Cardiac fibroblast (primary cell): ENCODE measurements at places on chromosomes 1 and 21.
A peak's percentile ranks its signal among the peaks of the same experiment; 100 is the strongest.

GRCh38 chr1:212477680-212478466 lies 45.2 kb downstream of the NENF start:
- DNase-seq: no peak

- no peak for DNase-seq
Measured at GRCh38 chr1:201825245-201825644, 3.7 kb upstream of the IPO9 start.

GRCh38 chr1:23591460-23592208 lies 32.3 kb upstream of the ID3 start:
- no peak for DNase-seq

- DNase-seq: no peak
Measured at GRCh38 chr1:159011751-159012150, 2.0 kb downstream of the IFI16 start.

DNA sequence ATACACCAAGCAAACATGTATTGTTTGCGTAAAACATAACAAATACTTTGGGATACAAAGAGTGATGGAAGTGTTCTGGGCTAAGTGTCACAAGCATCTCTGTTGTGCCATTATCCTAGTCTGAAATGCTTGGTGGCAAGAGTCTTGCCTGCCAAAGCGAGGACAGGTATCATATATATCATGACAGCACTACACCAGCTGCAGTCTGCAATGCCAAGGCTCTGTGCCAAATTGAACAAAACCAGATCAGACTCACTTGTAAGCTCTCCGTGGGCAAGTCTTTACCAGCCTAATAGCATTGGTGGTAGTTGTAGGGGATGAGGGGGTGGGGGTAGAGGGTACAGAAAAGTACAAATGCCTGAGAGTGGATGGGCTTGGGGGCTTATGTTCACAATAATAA lies 119.2 kb downstream of the RWDD3 start:
- no peak for DNase-seq

- DNase-seq: no peak
Measured at GRCh38 chr1:216123446-216124191, 299.6 kb downstream of the USH2A start.

DNA sequence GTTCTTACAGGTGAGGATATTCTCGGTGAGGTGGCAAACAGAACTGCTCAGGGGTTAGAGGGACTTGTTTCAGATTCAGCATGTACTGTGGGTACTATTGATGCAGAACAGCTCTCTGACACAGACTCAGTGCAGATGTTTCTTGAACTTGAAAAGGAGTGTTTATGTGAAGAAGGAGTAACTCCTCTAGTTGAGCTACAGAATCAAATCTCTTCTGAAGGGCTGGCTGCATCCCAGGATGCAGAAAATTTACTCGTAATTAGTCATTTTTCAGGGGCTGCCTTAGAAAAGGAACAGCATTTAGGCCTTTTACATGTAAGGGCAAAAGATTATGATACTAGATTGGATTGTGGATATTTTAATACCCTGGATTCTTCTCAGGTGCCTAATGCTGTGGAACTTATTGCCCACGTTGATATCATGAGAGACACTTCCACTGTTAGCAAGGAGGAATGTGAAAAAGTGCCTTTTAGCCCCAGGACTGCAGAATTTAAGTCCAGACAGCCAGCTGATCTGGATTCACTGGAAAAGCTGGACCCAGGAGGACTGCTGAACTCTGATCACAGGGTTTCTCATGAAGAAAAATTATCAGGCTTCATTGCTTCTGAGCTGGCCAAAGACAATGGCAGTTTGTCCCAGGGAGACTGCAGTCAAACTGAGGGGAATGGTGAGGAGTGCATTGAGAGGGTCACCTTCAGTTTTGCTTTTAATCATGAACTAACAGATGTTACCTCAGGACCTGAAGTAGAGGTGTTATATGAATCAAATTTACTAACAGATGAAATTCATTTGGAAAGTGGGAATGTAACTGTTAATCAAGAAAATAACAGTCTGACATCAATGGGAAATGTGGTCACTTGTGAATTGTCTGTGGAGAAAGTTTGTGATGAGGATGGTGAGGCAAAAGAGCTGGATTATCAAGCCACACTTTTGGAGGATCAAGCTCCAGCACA lies 79.6 kb upstream of the BMP8A start:
- DNase-seq: peak; percentile 17

DNA sequence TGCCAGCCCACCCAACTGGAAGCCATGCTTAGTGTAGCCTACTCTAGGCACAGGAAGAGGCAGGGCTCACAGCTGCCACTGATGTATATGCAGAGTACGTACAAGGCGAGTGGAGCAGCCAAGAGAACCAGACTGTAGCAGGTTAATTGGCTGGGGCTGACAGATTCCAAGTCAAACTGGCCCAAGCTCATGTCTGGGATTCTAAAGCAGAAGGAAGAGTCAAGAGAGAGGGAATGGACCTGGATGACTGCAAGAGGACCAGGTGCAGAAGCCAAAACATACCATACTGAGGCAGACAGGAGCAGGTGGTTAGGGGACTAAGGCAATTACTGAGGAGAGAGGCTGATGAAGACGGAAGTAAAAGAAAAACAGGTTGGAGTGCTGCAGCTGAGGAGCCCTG lies 51.3 kb upstream of the LRRN2 start:
- no peak for DNase-seq

DNA sequence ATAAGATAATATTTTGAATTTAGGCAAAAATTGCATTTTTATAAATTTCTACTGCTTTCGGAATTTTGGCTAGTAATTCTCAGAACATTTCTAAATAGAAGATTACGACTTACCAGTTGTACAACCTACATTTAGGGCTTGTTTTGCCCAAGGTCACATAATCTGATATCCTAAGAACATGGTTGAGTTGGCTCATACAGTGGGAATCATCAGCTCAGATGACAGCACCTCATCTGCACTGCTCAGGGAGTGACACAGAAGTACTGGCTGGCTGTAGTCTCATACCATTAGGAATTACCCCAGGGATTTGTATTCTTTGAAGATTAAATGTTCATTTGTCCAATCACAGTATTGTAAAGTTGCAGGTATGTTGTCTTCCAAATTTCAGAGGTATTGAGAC lies 217.6 kb downstream of the ADGRL2 start:
- no peak for DNase-seq

DNA sequence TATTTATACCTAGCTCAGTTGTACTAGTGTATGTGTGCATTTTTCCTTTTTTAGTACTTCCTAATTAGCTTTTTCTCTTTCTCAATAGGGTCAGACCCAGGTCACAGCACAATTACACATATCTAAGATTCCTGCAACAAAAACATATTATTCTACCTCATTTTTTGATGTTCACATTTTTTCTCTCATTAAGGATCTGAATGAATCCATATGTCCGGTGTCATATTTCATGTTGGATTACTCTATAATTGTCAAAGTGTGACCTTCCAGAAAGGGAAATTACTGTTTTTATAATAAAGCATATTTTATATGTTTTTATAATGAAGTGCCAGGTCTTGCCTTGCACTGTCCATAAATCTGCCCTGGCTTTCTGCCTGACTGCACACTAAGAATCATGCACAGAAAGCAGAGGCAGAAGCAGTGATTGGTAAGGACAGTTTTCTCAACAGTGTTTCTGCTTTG lies 143.7 kb downstream of the KCNT2 start:
- no peak for DNase-seq

DNA sequence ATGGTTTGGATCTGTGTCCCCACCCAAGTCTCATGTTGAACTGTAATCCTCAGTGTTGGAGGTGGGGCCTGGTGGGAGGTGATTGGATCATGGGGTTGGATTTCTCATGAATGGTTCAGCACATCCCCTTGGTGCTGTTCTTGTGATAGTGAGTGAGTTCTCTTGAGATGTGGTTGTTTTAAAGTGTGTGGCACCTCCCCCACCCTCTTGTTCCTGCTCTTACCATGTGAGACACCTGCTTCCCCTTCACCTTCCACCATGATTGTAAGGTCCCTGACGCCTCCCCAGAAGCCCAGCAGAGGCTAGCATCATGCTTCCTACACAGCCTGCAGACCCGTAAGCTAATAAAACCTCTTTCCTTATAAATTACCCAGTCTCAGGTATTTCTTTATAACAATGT lies 55.8 kb downstream of the SUSD4 start:
- no peak for DNase-seq

DNA sequence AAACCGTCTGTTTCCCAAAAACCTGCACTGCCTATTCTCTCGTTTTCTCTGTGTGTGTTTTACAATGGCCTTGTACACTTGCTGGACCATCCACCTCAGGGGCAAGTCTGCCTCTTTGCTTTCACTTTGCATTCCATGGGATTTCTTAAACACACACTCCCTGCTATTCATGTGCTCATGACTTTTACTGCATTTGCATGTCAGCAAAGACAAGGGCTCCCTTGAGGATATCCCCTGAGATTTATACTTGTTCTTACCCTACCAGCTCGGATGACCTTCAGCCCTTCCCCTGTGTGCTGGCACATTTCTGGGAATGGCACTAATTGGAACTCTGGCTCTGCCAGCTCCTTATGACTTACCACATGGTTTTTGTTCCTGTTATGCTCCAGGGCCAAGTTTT lies 386.9 kb downstream of the AMY1C start:
- DNase-seq: no peak

- DNase-seq: no peak
Measured at GRCh38 chr1:3054474-3054873, 14.5 kb upstream of the PRDM16 start.

DNA sequence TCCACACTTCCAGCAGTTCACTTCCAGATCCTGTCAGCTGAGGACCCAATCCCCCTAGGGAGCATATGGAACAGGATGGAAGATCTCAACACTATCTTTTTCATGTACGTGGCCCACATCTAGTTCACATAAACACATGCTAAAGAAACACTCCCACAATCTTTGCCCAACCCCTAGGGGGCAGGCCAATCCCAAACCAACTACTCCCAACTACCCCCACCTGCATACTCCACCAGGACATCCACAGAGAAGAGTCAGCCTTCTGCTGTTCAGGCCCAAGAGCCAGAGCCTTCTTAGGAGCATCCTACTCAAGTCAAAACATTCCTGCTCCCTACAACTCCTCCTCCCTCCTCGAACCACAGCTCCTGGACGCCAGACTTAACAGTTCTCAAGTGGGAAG lies 5.6 kb upstream of the SLC5A9 start:
- no peak for DNase-seq

DNA sequence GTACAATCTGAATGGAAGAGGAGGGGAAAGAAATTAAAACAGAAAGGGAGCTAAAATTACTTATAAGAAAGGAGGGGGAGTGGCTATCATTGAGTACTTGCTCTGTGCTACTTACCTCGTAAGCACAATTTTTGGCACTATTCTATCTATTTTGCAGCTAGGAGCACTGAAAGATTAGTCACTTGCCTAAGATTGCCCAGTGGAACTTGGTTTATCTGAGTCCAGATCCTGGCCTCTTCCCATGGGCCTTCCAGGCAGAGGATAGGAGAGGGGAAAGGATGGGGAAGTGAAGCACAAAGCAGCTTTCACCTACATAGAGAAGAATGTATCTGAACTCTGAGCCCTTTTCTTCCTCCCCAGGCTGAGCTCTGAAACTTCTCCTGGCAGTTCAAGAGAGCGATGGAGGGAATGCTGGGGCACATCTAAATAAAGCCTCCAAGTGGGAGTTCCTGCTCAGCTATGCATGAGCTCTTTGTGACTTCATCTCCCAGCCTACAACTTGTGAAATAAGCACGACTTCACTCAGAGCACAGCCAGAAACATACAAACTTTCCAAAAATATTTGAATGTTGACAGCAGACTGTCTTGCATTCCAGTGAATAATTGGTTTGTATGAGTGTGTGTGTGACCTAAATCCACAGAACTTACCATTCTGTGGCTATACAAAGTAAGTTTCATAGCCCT lies 29.4 kb downstream of the HMGB4 start:
- DNase-seq: peak; percentile 1

- DNase-seq: no peak
Measured at GRCh38 chr1:42040159-42040558, 113.1 kb upstream of the GUCA2B start.

GRCh38 chr1:161739865-161740566 lies 9.6 kb upstream of the DUSP12 start:
- no peak for DNase-seq

DNA sequence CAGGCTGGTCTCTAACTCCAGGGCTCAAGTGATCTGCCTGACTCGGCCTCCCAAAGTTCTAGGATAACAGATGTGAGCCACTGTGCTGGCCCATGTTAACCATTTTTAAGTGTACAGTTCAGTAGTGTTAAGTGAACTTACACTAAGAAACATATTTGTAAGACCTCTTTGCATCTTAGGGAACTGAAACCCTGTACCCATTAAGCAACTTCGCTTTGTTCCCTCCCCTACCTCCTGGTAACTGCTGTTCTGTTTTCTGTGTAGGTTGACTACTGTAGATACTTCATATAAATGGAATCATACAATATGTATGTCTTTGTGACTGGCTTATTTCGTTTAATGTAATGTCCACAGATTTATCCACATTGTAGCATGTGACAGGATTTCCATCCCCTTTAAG lies 11.0 kb downstream of the NUDC start:
- DNase-seq: no peak

GRCh38 chr21:42277593-42277992 lies 37.6 kb downstream of the TFF3 start:
- DNase-seq: no peak

DNA sequence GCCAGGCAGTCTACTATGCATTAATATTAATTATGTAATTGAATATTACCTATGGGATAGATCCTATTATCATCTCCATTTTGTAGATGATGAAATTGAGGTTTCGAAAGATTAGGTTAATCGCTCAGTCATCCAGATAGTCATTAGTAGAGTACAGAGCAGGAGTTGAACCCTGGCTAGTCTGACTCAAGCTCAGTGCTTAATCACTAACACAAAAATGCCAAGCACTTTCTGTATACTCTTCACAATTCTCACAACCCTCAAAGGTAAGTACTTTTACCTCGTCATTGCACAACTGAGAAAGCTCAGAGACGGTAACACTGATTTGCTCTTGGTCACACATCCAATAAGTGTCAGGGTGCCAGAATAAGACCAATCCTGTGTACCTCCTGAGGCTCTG lies 280.2 kb upstream of the PLXNA2 start:
- DNase-seq: no peak

DNA sequence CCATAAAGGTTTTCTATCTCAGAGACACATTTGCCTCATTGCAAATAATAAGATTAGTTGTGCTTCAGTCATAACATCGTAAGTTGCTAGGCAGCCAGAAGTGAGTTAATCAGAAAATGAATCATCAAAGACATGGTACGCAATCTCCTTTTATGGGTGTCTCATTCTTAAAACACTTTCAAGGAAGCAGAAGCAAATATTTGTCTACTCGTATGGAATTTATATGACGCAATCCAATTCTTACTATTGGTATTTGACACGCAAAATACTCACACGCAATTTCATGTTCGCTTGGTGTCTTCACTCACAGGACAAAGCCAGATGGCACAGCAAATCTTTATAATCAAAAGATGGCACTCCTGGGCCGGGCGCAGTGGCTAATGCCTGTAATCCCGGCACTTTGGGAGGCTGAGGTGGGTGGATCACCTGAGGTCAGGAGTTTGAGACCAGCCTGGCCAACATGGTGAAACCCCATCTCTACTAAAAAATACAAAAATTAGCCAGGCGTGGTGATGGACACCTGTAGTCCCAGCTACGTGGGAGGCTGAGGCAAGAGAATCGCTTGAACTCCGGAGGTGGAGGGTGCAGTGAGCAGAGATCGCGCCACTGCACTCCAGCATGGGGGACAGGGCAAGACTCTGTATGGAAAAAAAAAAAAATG lies 56.4 kb downstream of the HLCS start:
- peak; percentile 99 for DNase-seq

- no peak for DNase-seq
Measured at GRCh38 chr1:98048751-98049325, 128.0 kb upstream of the DPYD start.

GRCh38 chr1:78913950-78914349 lies 92.6 kb downstream of the ADGRL4 start:
- peak; percentile 11 for DNase-seq

GRCh38 chr1:207644166-207644851 lies 624 bp upstream of the CR1L start:
- DNase-seq: no peak
